NCI-H2081 treated with DMSO at 0.1 percent for 48 hours (cell line): ENCODE measurements at places on chromosomes 2 and 18.

GRCh38 chr2:144582651-144583380 lies 62.9 kb upstream of the ZEB2 start:
- no peak for DNase-seq

GRCh38 chr2:212708355-212708754 lies 169.8 kb upstream of the ERBB4 start:
- DNase-seq: no peak

- DNase-seq: no peak
These were observed 29.0 kb downstream of the PSMD14 start for GRCh38 chr2:161337247-161337646.

DNA sequence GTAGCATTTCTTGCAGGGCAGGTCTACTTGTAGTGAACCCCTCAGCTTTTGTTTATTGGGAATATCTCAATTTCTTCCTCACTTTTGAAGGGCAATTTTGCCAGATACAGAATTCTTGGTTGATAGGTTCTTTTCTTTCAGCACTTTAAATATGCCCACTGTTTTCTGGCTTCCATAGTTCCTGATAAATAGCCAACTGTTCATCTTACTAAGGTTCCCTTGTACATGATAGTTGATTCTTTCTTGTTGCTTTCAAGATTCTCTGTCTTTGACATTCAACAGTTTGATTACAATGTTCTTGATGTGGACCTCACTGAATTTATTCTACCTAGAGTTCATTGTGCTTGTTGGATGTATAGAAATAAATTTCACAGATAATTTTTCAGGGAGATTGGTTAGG lies 148.0 kb upstream of the MAPRE2 start:
- DNase-seq: no peak

- DNase-seq: no peak
These were observed 13.2 kb upstream of the BZW1 start for GRCh38 chr2:200798514-200798913.

- no peak for DNase-seq
These were observed 75.8 kb downstream of the PHLPP1 start for GRCh38 chr18:62790871-62791772.

- no peak for DNase-seq
These were observed 33.2 kb downstream of the MLPH start for GRCh38 chr2:237520290-237520689.

DNA sequence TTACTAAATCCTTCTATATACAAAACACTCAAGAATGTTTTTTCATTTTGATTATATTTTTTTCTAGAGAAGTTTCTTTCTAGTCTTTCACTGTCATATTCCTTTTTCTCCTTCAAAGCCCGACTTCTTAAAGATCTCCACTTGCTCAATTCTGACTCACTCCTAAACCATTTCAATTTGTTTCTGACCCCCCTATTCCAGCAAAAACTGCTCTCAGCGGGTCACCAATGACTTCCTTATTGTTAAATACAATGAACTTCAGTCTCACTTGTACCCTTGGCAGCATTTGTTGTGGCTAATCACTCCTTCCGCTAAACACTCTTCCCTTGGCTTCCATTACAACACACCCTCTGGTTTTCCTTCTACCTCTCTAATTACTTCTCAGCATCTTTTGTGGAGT lies 111.1 kb upstream of the RBBP8 start:
- DNase-seq: no peak

DNA sequence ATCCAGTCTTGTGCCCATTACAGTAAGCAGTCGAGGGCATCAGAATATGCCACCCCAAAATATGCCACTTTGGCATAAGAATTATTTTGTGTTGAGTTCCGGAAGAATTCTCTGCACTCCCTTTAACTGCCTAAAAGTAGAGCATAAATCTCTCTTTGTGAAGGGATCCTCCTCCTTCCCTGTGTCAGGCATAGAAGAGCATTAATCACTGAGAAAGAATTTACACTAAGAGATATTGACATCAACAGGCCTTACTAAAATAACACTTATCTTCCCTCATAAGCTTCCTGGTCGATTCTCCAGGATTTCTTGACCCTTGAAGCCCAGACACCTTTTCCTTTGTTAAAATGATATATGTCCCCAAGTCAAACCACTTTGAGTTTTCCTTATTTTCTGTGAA lies 27.6 kb upstream of the KYNU start:
- no peak for DNase-seq

- no peak for DNase-seq
These were observed 93.4 kb downstream of the DGKD start for GRCh38 chr2:233447506-233448219.

DNA sequence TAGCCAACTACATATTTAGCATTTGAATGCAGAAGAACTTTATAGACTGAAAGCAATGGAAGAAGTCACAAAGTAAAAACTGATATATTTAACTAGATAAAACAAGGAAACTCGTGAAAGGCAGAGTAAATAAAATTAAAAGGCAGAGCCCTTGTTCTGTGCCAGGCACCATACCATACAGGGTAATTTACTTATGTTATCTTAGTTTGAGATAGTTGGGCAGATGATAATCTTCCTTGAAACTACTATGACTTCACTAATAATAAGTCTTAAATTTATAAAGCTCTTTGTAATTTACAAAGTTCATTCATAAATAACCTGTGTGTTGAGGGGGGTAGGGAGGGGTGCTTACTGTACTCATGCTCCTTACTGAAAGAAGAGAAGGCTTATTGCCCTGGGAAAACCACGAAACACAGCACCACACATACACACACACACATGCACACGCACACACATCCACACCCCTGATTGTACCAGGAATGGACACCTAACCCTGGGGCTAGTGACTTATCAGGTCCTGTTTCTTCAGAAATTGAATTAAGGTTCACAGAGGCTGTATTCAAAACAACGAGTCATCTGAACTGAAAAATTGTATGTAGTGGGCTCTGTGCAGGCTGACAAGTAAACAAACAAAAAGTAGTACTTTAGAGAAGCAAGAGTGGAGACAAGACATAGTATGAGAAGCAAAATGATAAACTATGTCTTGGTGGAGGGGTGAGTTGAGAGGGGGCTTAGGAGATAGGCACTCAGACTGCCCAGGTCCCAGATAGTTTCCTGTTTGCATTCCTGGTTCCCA lies 38.1 kb downstream of the AGFG1 start:
- no peak for DNase-seq

- no peak for DNase-seq
These were observed 783.2 kb upstream of the CDH2 start for GRCh38 chr18:28960146-28960545.

- no peak for DNase-seq
These were observed 6.9 kb downstream of the SNORC start for GRCh38 chr2:232876978-232877441.

GRCh38 chr2:7884338-7884737 lies 797.5 kb upstream of the ID2 start:
- DNase-seq: no peak

GRCh38 chr18:40453903-40454302 lies 1501.1 kb upstream of the PIK3C3 start:
- DNase-seq: no peak

- no peak for DNase-seq
These were observed 70.9 kb downstream of the MAP3K20 start for GRCh38 chr2:173146590-173146989.

DNA sequence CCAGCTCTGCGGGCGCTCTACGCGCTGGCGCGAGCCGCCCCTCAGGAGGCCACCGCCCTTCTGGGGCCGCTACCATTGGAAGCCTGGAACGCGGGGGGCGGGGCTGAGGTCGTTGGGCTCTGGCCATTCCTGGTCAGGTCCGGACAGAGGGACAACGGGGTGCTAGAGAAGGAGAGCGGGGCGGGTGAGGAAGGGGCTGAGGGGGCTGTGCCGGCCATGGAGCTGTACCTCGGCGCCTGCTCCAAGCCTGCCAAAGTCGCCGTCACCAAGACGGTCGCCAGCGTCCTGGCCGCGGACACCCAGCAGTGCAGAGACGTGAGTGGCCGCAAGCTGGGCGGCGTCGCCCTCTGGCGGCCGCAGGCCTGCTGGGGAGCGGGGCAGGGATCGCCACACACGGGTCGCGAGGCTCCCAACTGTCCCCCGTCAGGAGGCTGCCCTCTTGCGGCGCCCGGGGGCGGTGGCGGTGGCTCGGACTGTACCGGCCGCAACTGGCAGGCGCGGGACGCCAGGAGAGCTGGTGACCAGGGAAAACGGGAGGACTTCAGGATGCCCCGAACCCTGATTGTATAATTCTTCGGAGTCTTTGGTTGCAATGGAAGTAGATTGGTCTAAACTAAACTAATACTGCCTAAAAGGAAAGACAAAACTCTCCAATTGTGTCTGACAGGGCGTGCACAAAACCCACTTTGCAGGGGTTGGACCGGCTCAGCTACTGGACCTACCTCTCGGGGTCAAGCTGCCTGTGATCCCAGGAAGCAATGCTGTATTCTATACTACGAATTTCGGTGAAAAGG lies at the start of gene FSIP2:
TSS of gene FSIP2 (plus strand) at position 126 of the 794 bp plus-strand sequence. CDS start at position 217, 91 bp downstream.
- DNase-seq: no peak

DNA sequence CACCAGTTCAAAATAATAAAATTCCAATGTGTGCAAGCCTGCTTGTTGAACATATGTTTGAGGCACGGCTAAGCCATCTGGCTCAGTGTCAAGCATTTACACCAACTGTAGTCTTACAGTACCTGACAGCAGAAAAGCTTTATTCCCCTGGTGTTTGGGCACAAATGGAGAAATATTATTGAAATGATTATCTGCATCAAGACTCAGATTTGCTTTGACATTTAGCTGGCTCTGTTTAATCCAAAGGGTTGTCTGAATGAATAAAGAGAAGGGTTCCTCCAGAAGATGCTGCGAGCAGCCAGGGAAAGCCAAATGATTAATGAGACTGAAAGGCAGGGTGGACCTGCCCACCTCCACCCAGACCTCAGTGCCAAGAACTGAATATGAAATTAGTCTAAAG lies 393.2 kb upstream of the GALNT5 start:
- no peak for DNase-seq

- DNase-seq: no peak
These were observed 69.5 kb downstream of the PTRHD1 start for GRCh38 chr2:24723665-24724064.

DNA sequence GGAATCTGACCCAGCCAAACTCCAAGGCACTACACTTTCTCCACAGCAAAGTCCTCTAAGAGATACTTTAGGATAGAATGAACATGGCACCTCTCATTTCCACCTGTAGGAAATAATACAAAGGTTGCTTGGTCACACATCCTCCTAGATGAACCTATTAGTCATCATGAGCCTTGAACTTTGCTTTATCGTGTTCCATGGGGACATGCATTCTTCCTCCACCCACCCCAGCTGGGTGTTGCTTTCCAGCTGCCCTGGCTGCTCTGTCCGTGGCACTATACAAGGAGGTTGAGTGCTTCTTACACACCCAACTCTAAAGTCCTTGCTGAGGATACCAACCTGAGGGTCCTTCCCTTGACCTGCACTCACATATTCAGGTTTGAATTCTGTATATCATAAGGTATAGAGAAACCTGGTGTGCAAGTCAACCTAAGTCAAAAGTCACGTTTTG lies 52.7 kb downstream of the SPRED2 start:
- DNase-seq: no peak
